ENCODE measurements at places on chromosomes 2 and 18. TPM values are rescaled to one million over a fixed set of nuclear protein-coding genes. Genes with fewer than 3 reads are reported as not detected.
A peak's percentile ranks its signal among the peaks of the same experiment; 100 is the strongest.

GRCh38 chr2:39568561-39569006 is 97.1 kb upstream of the TMEM178A start:
- DNase-seq: peak; percentile 80

- no peak for DNase-seq
These were observed 34.5 kb downstream of the TMEM182 start for GRCh38 chr2:102796337-102796736.

MC2R gene
- polyA plus RNA-seq: 0.29 TPM

ZNF385B gene
- polyA plus RNA-seq: 28.8 TPM

Data from muscle of back (tissue), 13 donors.